ENCODE measurements at places on chromosomes 1 and 21.

GRCh38 chr1:200238311-200238710 lies 171.5 kb downstream of the ZNF281 start:
- no peak for DNase-seq
- H3K36me3 ChIP-seq = no peaks in the 10 kb centered on the region
- no peak overlapping the region for H3K4me3 ChIP-seq
- no peaks in the 10 kb centered on the region for H3K4me1 ChIP-seq
- no peak overlapping the region for H3K27ac ChIP-seq

DNA sequence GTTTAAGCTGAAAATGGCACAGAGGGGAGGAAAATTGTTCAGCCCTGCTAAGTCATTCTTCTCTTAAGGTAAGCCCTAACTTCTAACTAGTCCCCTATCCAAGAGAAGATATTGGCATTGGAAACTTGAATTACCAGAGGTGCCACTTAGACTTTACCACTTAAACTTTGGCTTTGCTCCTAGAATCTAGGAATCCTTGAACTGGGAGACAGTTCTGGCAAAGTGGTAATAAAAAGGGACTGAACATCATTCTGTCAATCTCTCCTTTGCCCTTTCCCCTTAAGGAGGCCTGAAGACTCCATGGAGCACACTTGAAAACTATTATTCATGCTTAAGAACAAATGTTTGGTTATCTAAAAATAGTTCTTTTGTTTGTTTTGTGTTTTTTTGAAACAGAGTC lies 8.4 kb downstream of the ATP1A4 start:
- H3K27me3 ChIP-seq = peaks cover 9% of the 10 kb centered on the region
- H3K4me1 ChIP-seq = no peaks in the 10 kb centered on the region
- no peak for DNase-seq
- H3K27ac ChIP-seq = no peak overlapping the region

GRCh38 chr1:67142931-67143330 lies 8.2 kb upstream of the C1orf141 start:
- DNase-seq = no peak
- H3K36me3 ChIP-seq = no peaks in the 10 kb centered on the region
- no peak overlapping the region for H3K27ac ChIP-seq
- no peaks in the 10 kb centered on the region for H3K27me3 ChIP-seq

DNA sequence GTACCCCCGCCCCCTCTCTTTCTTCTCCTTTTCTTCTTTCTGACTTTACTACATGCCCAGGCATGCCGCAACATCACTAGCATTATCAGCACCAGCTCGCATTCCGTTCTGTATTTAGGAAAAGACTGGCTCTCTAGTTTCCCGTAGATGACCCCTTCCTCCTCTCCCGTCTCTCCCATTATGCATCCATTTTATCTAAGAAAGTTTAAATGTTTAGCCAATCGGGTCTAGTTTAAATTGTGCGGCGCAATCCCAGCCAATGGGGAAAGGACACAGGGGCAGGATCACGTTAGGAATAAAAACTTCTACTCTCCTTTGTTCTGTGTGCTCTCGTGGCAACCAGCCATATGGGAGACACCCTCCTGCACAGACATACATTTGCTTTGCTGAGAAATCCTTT lies 2.3 kb upstream of the KRTAP10-7 start:
- H3K36me3 ChIP-seq = no peaks in the 10 kb centered on the region
- H3K27me3 ChIP-seq = no peaks in the 10 kb centered on the region
- no peak overlapping the region for H3K27ac ChIP-seq
- DNase-seq = no peak
- no peak overlapping the region for H3K4me3 ChIP-seq

- H3K27me3 ChIP-seq = no peaks in the 10 kb centered on the region
- no peak for DNase-seq
- H3K36me3 ChIP-seq = peaks cover 12% of the 10 kb centered on the region
- H3K4me3 ChIP-seq = no peak overlapping the region
- H3K27ac ChIP-seq = no peak overlapping the region
Measured at GRCh38 chr1:20836230-20836629, 49.1 kb upstream of the HP1BP3 start.

DNA sequence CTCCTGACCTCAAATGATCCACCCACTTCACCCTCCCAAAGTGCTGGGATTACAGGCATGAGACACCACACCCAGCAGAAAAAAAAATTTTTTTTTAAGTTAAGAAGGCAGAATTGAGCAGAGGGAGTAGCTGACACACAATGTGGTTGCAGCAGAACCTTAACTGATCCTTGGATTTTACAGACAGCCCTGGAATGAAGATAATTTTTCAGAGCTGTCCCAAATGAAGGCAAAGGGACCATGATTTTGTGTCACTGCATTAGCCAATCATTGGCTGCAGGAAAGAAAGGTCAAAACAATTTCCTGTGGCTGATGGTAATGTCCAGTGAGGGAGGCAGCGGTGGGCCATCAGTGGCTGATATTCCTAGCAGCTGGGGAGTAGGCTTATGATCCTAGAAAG lies 19.3 kb upstream of the AQP10 start:
- no peak overlapping the region for H3K4me3 ChIP-seq
- no peaks in the 10 kb centered on the region for H3K36me3 ChIP-seq
- H3K27ac ChIP-seq = no peak overlapping the region
- H3K4me1 ChIP-seq = no peaks in the 10 kb centered on the region

- no peak overlapping the region for H3K4me3 ChIP-seq
- no peak overlapping the region for H3K27ac ChIP-seq
- no peaks in the 10 kb centered on the region for H3K36me3 ChIP-seq
- no peak for DNase-seq
- no peaks in the 10 kb centered on the region for H3K4me1 ChIP-seq
Measured at GRCh38 chr1:147496571-147497210, 44.6 kb upstream of the BCL9 start.

DNA sequence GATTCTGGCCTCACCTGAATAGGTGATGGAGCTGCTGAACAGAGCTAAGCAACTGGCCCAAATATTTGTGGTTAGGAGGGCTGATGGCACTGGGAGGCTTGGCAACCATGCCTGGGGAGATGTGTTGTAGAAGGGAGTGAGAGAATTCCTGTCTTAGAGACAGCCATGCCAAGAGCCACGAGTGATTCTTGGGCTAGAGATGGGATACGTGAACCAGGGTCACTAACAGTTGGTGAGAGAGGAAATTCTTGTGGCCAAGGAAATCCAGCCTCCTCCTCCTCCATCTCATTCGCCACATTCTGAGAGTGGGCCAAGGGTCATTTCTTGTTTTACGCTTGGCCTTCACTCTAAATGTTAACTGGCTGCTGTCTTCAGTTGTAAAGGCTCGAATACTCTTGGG lies 46.3 kb downstream of the NGF start:
- no peak for DNase-seq
- H3K27me3 ChIP-seq = peaks cover 25% of the 10 kb centered on the region
- no peak overlapping the region for H3K4me3 ChIP-seq
- no peaks in the 10 kb centered on the region for H3K36me3 ChIP-seq
- no peaks in the 10 kb centered on the region for H3K4me1 ChIP-seq

DNA sequence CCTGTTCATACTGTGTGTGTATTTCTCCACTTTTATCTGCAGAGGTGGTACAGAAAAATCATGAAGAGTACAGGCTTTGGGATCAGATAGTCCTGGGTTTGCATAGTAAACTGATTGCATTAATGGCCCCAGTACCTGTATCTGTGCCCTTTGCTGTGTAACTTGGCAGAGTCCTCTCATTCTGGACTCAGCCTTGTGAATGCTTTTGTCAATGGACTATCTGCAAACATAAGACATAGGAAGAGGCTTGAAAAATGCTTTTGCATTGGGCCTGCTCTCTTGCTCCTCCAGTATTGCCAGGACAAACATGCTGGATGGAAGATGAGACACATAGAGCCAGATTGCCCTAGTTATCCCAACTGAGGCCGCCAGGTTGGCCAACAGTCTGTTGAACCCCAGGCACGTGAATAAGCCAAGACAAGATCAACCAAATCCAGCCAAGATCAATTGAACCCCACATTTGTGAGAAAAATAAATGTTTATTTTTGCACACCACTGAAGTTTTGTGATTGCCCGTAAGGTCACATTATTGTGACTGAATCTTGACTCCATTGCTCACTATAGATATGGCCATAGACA lies 37.2 kb downstream of the ADCY10 start:
- no peak overlapping the region for H3K27ac ChIP-seq
- DNase-seq = no peak
- no peaks in the 10 kb centered on the region for H3K36me3 ChIP-seq
- H3K4me1 ChIP-seq = no peaks in the 10 kb centered on the region
- H3K27me3 ChIP-seq = peaks cover 10% of the 10 kb centered on the region
- no peak overlapping the region for H3K4me3 ChIP-seq

DNA sequence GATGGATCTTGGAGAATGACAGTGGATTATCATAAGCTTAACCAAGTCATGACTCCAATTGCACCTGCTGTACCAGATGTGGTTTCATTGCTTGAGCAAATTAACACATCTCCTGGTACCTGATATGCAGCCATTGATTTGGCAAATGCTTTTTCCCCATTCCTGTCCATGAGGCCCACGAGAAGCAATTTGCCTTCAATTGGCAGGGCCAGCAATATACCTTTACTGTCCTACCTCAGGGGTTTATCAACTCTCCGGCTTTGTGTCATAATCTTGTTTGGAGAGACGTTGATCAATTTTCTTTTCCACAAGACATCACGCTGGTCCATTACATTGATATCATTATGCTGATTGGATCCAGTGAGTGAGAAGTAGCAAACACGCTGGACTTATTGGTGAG lies 20.1 kb downstream of the ZNF691 start:
- no peak for DNase-seq
- no peaks in the 10 kb centered on the region for H3K36me3 ChIP-seq
- no peak overlapping the region for H3K27ac ChIP-seq
- no peak overlapping the region for H3K4me3 ChIP-seq

GRCh38 chr1:185049670-185050069 lies 4.3 kb downstream of the RNF2 start:
- no peak for DNase-seq
- peaks cover 49% of the 10 kb centered on the region for H3K4me1 ChIP-seq
- peaks cover 17% of the 10 kb centered on the region for H3K36me3 ChIP-seq
- H3K27me3 ChIP-seq = no peaks in the 10 kb centered on the region
- peak overlapping the region; percentile 9 for H3K27ac ChIP-seq

DNA sequence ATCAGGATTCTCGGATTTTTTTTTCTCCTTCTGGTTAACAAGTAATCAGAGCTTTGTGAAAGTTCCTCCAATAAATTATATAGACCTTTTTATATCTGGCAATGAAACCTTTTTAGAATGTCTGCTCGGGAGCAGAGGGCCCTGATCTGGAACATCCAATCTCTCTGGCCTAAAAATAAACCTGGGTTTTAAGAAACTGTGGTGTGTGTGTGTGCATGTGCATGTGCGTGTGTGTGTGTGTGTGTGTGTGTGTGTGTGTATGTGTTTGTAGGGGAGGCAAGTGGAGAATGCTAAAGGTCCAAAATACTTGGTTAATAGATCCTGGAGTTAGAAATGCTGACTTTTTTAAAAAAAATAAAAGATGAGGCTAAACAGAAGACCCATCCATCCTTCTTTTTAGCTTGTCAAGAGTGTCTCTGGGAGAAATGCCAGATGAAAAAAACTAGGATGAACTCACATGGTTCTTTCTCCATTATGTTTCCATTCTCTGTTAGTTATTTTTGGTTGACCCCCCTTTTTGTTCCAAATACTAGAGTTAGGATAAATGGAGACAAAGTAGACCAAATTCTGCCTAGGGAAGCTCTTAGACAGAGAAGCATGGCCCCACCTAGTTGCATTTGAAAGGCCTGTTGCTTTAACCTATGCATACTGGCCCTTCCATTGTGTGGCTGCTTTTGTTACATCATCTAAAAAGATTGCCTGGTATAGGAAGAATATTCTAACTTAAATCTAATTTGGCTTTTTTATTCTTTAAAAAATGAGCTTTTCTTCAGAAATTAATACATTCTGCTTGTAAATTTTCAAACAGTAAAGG lies 175.9 kb downstream of the PAPPA2 start:
- no peak overlapping the region for H3K4me3 ChIP-seq
- H3K4me1 ChIP-seq = no peaks in the 10 kb centered on the region
- H3K27ac ChIP-seq = no peak overlapping the region
- no peak for DNase-seq
- no peaks in the 10 kb centered on the region for H3K27me3 ChIP-seq

DNA sequence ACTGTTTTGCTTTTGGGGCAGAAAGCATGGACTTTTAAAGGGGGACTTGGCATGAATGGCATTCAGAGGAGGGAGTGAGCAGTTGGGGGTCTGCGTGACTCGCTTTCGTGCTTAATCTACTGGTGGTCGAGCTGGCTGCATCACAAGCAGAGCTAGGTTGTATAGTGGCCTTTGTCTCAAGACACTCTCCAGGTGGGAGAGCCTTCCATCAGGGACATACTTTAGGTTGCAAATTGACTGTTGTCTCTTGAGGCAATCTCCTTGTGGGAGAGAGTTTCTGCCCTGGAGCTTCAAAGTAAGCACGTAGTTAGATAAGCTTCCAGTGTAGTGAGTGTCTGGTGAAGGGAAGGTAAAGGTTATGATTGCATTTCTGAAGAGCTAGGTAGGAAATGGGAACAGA lies 93.9 kb downstream of the C1orf21 start:
- peaks cover 29% of the 10 kb centered on the region for H3K4me1 ChIP-seq
- DNase-seq = no peak
- H3K4me3 ChIP-seq = no peak overlapping the region
- H3K27me3 ChIP-seq = no peaks in the 10 kb centered on the region
- H3K27ac ChIP-seq = no peak overlapping the region
- peaks cover 8% of the 10 kb centered on the region for H3K36me3 ChIP-seq

DNA sequence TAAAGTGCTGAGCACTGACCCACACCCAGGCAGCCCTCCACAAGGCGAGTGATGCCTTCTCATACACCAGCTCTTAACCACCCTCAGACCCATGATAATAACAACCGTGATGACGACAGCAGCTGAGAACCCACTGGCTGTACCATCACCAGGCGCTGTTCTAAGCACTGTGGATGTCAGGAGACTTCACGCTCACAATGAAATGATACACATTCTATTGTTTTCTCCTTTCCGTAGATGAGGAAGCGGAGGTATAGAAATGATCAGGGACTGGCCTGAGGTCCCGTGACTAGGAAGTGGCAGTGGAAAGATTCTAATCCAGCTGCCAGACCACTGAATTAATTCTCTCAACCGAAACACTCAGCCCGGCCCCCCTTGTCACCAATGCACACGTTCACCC lies 32.6 kb downstream of the SDC3 start:
- peaks cover 40% of the 10 kb centered on the region for H3K27me3 ChIP-seq
- H3K4me3 ChIP-seq = no peak overlapping the region
- H3K27ac ChIP-seq = no peak overlapping the region

DNA sequence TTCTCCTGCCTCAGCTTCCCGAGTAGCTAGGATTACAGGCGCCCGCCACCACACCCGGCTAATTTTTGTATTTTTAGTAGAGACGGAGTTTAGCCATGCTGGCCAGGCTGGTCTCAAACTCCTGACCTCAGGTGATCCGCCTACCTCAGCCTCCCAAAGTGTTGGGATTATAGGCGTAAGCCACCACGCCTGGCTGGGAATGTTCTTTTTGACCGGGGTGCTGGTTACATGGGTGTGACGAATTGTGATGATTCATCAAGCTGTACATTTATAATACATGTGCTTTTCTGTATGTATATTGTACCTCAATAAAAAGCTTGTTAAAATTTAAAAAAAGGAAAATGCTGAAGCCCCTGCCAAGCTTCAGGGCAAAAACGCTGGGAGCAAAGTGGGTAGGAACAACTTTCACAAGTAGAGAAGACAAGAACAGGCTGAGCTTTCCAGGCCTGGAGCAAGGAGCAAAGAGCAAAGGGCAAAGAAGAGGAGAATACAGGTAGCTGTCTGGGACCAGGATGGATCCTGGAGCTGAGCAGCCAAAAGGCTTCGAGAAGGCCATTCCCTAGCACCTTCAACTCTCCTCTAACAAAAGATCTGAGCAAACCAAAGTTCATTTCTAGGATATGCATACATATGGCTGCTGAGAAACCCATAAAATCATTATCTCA lies 20.5 kb upstream of the YRDC start:
- H3K4me3 ChIP-seq = no peak overlapping the region
- peak overlapping the region; percentile 62 for H3K27ac ChIP-seq
- H3K27me3 ChIP-seq = no peaks in the 10 kb centered on the region
- peaks cover 2% of the 10 kb centered on the region for H3K4me1 ChIP-seq
- H3K36me3 ChIP-seq = peaks cover 46% of the 10 kb centered on the region

All from effector memory CD8-positive, alpha-beta T cell (primary cell).